Testis (tissue), 5 donors: ENCODE measurements at places on chromosomes 5 and 9.

GRCh38 chr5:96896806-96897205 lies 20.5 kb downstream of the ERAP2 start:
- DNase-seq, result no peak
- H3K27me3 ChIP-seq, result no peaks in the 10 kb centered on the region
- no peaks in the 10 kb centered on the region for H3K36me3 ChIP-seq
- H3K27ac ChIP-seq, result no peak overlapping the region
- no peak overlapping the region for H3K4me3 ChIP-seq
- no peaks in the 10 kb centered on the region for H3K4me1 ChIP-seq

DNA sequence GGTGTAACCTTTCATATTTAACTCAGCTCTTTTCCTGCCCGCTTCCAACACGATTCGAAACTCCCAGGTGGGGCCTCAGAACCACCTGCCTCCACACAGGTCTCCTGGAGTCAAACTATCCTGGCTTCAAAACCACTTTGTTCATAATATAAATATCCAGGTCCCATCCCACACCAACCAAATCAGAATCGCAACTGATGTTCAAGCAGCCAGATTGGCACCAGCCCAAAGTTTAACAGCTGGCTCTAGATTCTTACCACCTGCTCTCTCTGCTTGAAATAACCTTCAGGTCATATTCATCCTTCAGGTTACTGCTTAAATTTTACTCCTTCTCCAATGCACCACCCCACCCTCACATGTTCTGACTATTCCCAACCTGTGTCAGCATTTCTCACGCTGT lies 231.4 kb upstream of the TRPM3 start:
- no peak overlapping the region for H3K4me3 ChIP-seq
- H3K27me3 ChIP-seq, result no peaks in the 10 kb centered on the region
- no peak overlapping the region for H3K27ac ChIP-seq

GRCh38 chr5:10168254-10168653 lies 81.4 kb downstream of the ATPSCKMT start:
- H3K27me3 ChIP-seq, result no peaks in the 10 kb centered on the region
- no peak overlapping the region for H3K27ac ChIP-seq
- no peaks in the 10 kb centered on the region for H3K36me3 ChIP-seq
- H3K4me1 ChIP-seq, result no peaks in the 10 kb centered on the region
- no peak for DNase-seq

DNA sequence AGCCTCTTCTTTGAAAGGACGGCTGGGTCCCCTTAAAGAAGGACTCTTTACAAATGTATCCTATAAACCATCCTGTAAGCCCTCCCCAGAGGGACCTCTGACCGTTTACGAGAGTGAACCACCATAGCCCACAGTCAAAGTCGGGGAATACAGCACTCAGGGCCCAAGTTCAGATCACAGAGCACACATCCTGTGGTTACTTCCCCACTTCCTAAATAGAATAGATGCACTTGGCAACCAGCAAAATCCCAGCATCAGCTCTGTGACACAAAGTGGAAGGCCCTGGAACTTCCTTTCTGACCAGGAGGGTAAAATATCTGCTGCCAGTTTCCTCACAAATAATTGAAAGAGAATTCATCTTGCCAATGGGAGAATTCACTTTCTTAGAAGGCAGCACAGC lies 6.9 kb upstream of the IGFBPL1 start:
- H3K27me3 ChIP-seq, result no peaks in the 10 kb centered on the region
- no peak overlapping the region for H3K27ac ChIP-seq
- no peak overlapping the region for H3K4me3 ChIP-seq
- no peaks in the 10 kb centered on the region for H3K4me1 ChIP-seq
- DNase-seq, result no peak
- H3K36me3 ChIP-seq, result no peaks in the 10 kb centered on the region
